ENCODE measurements at places on chromosomes 6 and 20. TPM values are rescaled to one million over a fixed set of nuclear protein-coding genes. Genes with fewer than 3 reads are reported as not detected.

Gene SLCO4A1
- total RNA-seq = 53.6 TPM

Gene PAX1
- total RNA-seq = not detected

Gene CCN2
- total RNA-seq = 167 TPM

Gene BPIFB4
- total RNA-seq = not detected

Gene MOG
- not detected for total RNA-seq

Gene ZC2HC1B
- total RNA-seq = not detected

Gene MACROD2
- total RNA-seq = 32.5 TPM

Gene BNIP5
- not detected for total RNA-seq

Gene ELOVL2
- not detected for total RNA-seq

- no peak overlapping the region for H3K4me3 ChIP-seq
- no peaks in the 10 kb centered on the region for H3K27me3 ChIP-seq
- H3K27ac ChIP-seq = no peak overlapping the region
These were observed 102.6 kb upstream of the MLN start for GRCh38 chr6:33906439-33906838.

- H3K27me3 ChIP-seq = no peaks in the 10 kb centered on the region
- H3K4me3 ChIP-seq = no peak overlapping the region
These were observed 68.0 kb downstream of the BMP7 start for GRCh38 chr20:57198132-57199072.

DNA sequence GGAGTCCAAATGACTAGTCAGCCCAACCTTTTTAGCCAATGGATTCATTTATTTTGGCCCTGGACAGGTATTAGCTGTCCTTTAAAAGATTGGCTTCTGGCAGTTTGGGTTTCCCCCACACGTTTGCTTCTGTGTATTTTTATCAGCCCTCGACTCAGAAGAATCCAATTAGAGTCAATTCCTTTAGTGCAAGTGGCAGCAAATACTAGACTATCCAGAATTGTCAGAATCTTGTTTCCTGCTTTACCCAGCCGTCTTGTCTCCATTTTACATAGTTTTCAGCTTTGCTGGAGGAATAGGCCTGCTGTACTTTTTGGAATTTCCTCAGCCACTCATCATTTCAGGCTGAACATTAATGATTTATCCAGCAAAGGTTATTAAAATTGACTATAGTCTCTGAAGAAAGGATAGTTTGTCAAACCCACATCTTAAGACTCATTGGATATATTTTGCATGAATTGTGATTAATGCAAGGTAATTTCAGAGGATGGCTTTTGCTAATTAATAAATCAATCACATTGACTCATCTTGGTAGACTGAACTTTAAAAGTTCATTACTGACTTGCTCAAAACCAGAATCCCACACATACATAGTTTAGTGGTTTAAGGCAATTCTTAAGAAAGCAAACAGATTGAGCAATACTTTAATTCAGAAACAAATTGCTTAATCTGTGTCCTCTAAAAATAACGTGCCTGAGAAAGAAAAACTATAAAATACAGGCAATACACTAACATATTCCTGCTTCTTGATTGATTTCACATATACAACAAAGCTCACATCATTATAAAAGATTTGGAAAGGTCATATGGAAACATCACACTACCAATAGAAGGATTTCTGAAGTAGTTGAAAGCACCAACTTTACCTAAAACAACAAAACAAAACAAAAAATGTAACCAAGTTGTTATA lies 62.9 kb upstream of the ZNF217 start:
- H3K36me3 ChIP-seq = no peaks in the 10 kb centered on the region
- no peak overlapping the region for H3K4me3 ChIP-seq
- H3K27me3 ChIP-seq = no peaks in the 10 kb centered on the region
- DNase-seq = no peak

GRCh38 chr20:38208523-38208922 lies 43.5 kb upstream of the TGM2 start:
- H3K4me1 ChIP-seq = no peaks in the 10 kb centered on the region
- H3K27ac ChIP-seq = no peak overlapping the region
- no peak for DNase-seq
- H3K27me3 ChIP-seq = no peaks in the 10 kb centered on the region
- no peak overlapping the region for H3K4me3 ChIP-seq
- no peaks in the 10 kb centered on the region for H3K36me3 ChIP-seq

DNA sequence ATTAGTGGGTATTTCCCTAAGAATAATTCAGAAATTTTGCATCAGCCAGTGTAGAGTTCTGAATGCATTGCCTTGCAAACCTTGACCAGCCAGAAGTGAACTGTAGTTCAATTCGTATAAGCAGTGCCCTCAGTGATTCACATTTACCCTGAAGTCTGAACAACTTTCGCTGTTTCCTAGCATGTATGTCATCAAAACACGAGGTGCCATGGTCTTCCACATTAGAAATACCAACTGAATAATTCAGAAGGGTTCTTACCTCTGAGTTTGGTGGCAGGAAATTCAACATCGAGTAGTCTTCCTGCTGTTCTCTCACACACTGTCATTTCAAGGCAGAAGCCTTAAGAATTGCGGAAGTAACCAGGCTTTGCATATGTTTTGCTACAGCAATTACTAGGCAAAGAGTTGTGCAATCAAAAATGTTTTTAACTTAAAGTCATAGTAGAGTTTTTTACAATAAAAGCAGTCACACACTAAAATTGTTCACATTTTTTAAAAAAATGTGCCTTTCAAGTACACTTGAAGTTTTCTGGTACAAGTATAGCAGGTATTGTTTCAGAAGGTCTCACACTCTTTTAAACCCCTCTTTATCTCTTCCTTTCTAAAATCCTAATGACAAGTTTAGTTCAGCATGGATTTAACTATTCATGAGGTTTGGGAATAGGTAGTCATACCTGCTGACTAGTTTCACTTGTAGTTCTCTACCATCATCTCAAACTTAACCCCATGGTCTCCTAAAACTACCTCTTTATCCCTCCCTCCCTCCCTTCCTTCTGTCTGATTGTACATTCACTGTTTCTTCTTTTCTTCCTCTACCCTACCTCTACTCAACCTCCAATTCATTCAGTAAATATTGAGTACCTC lies 118.3 kb downstream of the STXBP5 start:
- no peak for DNase-seq
- H3K36me3 ChIP-seq = peaks cover 38% of the 10 kb centered on the region
- H3K4me1 ChIP-seq = peaks cover 4% of the 10 kb centered on the region
- no peak overlapping the region for H3K4me3 ChIP-seq
- peak overlapping the region; percentile 52 for H3K27ac ChIP-seq
- no peaks in the 10 kb centered on the region for H3K27me3 ChIP-seq

DNA sequence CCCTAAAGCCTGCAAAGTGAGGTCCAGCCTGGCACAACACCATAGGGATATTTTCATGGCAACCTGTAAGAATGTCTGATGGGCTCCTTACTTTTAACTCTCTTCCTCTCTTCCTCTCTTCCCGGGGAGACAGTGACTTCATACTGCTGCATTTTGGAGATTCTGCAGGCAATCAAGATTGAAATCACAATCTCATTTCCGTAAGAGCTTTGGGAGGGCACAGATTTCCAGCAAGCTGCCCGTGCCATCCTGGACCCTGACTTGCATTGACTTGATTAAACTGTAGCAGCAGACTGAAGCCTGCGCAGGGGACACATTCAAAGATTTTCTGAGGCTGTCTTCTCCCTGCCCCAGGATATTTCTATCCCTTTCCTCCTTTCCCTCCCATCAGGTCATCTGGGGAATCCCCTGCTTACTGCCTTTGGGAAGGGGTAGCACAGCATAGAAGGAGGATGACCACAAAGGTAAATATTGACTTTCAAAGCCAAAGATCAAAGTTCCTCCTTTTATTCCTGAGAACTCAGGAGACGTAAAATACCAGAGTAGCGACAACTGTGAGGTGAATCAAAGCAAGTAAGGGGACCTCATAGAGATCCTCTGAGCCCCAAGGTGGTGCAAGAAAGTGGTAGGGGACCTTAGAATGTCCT lies 504.0 kb upstream of the ARID1B start:
- no peaks in the 10 kb centered on the region for H3K27me3 ChIP-seq
- H3K4me1 ChIP-seq = no peaks in the 10 kb centered on the region
- no peak for DNase-seq
- H3K36me3 ChIP-seq = no peaks in the 10 kb centered on the region

DNA sequence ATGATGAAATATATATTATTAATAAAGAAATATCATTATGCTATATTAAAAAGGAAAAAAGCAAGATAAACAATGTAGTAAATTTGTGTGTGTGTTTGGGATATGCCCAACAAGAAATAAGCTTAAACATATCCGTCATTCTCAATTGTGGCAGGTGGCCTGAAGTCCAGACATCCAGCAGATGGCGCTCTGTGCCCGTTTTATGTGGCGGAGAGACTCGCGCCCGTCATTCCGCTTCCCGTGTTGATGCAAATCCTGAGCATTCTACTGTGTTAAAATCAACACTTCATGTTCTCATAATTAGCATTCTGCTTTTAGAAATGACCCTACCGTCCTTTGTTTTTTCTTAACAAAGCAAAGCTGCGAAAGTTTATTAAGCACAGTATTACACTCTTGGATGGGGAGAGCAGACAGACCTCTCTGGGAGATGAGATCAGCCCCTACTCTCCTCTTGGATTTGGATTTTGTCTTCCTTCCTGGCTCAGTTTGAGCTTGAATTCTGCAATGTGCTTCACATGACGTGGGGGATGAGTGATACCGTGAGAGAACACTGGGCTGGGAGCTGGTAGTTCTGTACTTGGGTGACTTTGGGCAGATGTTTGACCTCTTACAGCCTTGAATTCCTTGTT lies 125.8 kb downstream of the MCHR2 start:
- peak; percentile 66 for DNase-seq
- no peaks in the 10 kb centered on the region for H3K4me1 ChIP-seq
- H3K4me3 ChIP-seq = no peak overlapping the region
- no peaks in the 10 kb centered on the region for H3K36me3 ChIP-seq
- no peaks in the 10 kb centered on the region for H3K27me3 ChIP-seq
- H3K27ac ChIP-seq = no peak overlapping the region

GRCh38 chr6:90454836-90455427 lies 131.9 kb downstream of the MAP3K7 start:
- DNase-seq = no peak
- H3K4me1 ChIP-seq = no peaks in the 10 kb centered on the region
- H3K36me3 ChIP-seq = no peaks in the 10 kb centered on the region
- no peak overlapping the region for H3K27ac ChIP-seq

GRCh38 chr6:27838058-27838944 lies 73.9 kb downstream of the OR2B2 start:
- H3K27me3 ChIP-seq = no peaks in the 10 kb centered on the region
- DNase-seq = peak; percentile 92
- H3K4me1 ChIP-seq = peaks cover 21% of the 10 kb centered on the region
- peaks cover 4% of the 10 kb centered on the region for H3K36me3 ChIP-seq
- peak overlapping the region; percentile 70 for H3K4me3 ChIP-seq

- H3K4me1 ChIP-seq = peaks cover 10% of the 10 kb centered on the region
- peaks cover 4% of the 10 kb centered on the region for H3K36me3 ChIP-seq
- DNase-seq = no peak
- no peaks in the 10 kb centered on the region for H3K27me3 ChIP-seq
These were observed 85.0 kb downstream of the NFATC2 start for GRCh38 chr20:51457533-51457932.

GRCh38 chr6:76852776-76853175 lies 610.5 kb downstream of the HTR1B start:
- H3K4me3 ChIP-seq = no peak overlapping the region
- H3K4me1 ChIP-seq = no peaks in the 10 kb centered on the region
- no peak for DNase-seq
- no peaks in the 10 kb centered on the region for H3K36me3 ChIP-seq
- no peak overlapping the region for H3K27ac ChIP-seq
